ENCODE measurements at places on chromosomes 3 and 15. TPM values are rescaled to one million over a fixed set of nuclear protein-coding genes. Genes with fewer than 3 reads are reported as not detected.

The MED12L gene
- 35.5 TPM for polyA plus RNA-seq

The RFT1 gene
- 6.1 TPM for polyA plus RNA-seq

The LIPC gene
- not detected for polyA plus RNA-seq

The KLHL40 gene
- polyA plus RNA-seq = not detected

The WDR73 gene
- polyA plus RNA-seq = 75.4 TPM

The TERC gene
- polyA plus RNA-seq = not detected

The PEAK1 gene
- 5.2 TPM for polyA plus RNA-seq

The DUOXA2 gene
- not detected for polyA plus RNA-seq

The GOLGA8H gene
- polyA plus RNA-seq = 0.14 TPM

The HAPLN3 gene
- not detected for polyA plus RNA-seq

The SEMA5B gene
- polyA plus RNA-seq = 3.8 TPM

The RHOV gene
- 2.8 TPM for polyA plus RNA-seq

The CKMT1A gene
- 14.0 TPM for polyA plus RNA-seq
